PC-3 (cell line): ENCODE measurements at places on chromosomes 3 and 15.
A peak's percentile ranks its signal among the peaks of the same experiment; 100 is the strongest.

DNA sequence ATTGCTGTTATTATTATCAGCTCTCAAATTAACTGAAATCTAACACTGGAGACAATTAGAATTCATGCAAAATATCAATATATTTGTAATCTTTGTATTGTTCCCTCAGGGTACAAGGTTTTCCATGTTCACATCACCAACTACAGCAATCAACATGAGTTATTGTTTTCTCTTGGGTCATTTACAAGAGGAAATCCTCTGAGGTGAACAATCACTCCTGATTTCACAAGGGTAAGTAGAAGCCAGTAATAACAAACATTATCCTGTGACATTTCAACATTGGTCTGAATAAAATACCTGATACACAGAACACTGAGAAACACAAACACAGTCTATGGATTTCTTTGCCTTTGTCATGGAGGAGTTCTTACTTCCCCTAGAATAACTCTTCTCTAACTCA, 174.0 kb downstream of the SUCNR1 start:
- DNase-seq, result peak; percentile 21

- DNase-seq, result no peak
Measured at GRCh38 chr15:82181371-82181770, 81.2 kb downstream of the EFL1 start.

DNA sequence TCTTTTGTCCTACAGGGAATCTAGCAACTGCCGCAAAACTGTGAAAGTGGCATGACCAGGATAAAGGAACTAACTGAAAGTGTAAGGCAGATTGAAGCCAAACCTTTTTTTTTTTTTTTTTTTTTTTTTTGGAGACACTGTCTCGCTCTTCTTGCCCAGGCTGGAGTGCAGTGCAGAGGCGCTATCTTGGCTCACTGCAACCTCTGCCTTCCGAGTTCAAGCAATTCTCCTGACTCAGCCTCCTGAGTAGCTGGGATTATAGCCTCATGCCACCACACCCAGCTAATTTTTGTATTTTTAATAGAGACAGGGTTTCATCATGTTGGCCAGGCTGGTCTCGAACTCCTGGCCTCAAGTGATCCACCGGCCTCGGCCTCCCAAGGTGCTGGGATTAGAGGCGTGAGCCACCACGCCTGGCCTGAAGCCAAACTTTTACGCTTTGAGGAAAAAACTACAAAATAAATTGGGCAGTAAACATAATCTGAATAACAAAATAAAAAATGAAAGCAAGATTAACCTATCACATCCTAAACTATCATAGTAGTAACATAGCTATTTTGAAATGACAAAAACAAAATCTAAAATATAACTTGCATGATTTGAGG, 9.7 kb downstream of the SLTM start:
- DNase-seq, result no peak

GRCh38 chr15:101167411-101167752, 84.5 kb downstream of the CHSY1 start:
- DNase-seq, result peak; percentile 53

- no peak for DNase-seq
Measured at GRCh38 chr3:192855434-192855833, 62.2 kb downstream of the MB21D2 start.

DNA sequence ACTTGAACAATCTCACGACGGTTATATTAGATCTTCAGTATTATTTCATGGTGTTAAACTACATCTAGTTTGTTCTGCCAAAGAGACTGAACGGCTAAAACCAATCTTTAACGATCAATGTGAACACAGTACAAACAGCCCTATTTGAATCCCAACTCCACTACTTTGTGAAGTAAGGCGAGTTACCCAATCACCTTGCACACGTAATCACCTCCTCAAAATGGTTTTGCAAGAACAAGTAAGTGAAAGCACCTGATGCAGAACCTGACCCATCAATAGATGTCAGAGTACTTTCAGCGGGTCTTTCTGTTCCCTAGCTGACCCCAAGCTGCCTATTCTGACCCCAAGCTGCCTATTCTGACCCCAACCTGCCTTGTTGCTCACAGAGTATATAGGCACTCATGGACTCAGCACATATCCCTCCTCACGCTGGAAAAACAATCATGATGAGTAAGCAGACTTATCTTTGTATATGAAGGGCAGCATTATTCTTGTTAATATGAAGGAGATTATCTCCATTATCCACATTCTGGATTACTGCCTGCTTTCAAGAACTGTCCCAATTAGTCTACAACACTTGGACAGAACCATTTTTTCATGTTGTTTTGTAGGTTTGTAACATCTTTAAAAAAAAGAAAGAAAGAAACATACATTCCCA, 3.7 kb downstream of the KPNA1 start:
- no peak for DNase-seq

DNA sequence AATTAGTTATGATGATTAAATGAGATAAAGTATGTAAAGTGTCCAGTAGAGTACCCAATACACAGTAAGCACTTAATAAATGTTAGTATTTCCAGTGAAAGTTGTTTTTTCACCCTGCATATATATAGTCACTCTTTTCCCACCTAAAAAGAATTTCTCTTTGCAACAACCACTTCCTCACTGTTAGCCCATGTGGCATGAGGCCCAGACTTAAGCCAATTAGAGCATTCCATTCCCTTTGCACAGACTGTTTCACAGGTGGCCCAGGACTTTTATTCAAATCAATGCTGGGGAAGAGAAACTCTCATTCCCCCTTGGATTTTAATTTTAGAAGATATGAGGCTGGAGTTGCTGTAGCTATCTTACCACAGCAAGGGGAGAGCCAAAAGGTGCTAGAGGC, 3.7 kb downstream of the IFT80 start:
- DNase-seq, result peak; percentile 52

DNA sequence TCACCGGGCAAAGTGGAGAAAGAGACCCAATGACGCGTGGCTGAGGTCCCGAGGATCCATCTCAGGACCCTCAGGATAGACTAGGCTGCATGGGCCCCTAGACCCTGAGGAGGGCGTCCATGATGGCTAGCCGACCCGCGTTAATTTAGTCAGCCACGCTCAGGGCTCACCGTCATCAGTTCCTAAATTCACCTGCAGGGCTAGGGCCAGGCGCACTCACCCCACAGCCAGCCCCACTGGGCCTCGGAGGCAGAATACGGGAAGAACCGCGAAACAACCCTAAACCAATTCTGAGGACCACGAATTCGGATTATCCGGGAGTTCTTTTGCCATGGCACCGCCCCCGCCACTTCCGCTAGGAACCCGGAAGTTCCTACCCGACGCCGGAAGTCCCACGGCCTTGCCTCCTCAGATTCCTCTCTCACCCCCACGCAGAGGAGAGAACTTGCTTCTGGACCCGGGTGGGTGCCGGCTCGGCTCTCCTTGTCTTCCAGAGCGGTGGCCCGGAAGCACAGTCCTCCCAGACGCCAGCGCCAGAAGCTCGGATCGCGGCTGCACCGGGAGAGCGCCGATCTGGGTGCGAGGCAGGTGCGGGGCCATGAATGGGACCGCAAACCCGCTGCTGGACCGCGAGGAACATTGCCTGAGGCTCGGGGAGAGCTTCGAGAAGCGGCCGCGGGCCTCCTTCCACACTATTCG, at the start of the genes EAF1 and METTL6:
Gene EAF1, plus strand, starts transcription at position 417 of the 699 bp plus-strand sequence. Its CDS starts 182 bp downstream, at position 599.
Gene METTL6, minus strand, starts transcription at position 363 of the 699 bp plus-strand sequence. CDS start 1,033 bp downstream, outside the sequence.
- DNase-seq, result peak; percentile 84

DNA sequence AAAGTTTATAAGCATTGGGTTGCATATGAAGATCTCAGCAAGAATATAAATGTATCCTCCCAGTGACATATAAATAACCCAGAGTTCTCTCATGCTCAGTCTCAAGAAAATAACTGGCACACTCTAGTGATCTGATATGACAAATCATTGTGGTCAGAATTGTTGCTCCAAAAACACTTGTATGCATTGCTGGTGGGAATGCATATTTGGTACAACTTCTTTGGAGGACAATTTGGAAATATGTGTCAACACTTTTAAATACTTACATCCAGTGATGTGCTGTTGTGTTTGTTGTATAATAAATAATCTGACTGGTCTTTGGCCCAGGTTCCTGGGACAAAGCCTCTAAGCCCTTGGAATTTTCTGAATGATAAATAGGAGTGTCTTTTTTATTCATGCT, 66.7 kb upstream of the STT3B start:
- peak; percentile 16 for DNase-seq

- peak; percentile 67 for DNase-seq
Measured at GRCh38 chr15:42010434-42010833, 10.4 kb downstream of the PLA2G4E start.

DNA sequence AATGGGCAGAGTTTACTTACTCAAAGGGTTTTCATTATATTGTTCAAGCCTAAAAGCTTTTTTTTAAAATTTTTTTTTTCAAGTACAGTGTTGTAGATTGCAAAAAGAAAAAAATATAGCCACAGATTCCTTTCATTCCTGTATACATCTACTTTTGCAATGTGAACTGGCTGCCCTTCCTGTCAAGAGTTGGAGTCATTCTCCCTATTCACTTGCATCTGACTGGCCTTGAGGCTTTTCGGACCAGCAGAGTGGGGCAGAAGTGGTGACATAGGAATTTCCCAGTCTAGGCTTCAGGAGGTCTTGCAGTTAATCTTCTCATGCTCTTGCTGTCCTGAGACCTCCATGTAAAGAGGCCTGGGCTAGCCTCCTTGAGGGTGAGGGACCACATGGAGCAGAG, 218.3 kb upstream of the CFAP20DC start:
- no peak for DNase-seq

DNA sequence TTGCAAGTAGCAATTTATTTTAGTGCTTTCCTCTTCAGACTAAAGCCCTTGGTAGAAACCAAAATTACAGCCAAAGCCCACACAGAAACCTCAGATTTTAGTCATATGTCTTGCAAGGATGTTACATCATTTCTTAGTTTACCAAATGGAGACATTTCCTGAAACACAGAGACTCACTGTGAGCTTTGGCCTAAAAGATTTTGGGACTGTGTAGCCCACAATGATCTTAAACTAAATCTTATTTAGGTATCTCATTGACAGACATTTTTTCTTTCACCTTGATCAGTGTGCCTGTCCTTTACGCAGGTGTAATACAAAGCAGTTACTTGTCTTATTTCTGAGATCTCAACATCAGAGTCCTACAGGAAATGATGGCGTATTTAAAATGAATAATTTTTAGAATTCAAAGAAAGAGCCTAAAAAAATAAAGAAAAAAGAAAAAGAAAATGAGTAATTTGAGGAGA, 27.8 kb upstream of the AP4E1 start:
- DNase-seq, result peak; percentile 15

DNA sequence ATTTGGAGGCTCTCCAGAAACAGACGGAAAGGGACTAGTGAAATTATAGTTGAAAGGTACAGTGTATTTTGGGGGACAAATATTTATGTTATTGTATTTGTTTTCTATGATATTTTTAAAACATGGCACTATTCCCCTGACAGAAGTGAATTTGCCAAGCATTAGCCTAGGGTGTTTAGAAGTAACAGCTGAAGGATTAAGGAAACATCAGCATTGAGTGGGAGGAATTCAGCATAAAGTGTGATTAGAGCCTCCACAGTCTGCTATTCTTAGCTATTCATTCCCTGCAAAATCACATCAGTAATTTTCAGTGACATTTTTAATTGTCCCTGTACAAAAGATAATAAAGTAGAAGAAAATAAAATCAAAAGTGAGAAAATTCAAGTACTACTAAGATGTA, 231.4 kb downstream of the ROBO2 start:
- no peak for DNase-seq
